ENCODE measurements at places on chromosomes 7 and 10. TPM values are rescaled to one million over a fixed set of nuclear protein-coding genes. Genes with fewer than 3 reads are reported as not detected.

CACNB2 gene
- 2.5 TPM for total RNA-seq

ELMO1 gene
- total RNA-seq = 7.3 TPM

HOXA7 gene
- total RNA-seq = 4.1 TPM

ZP3 gene
- 20.2 TPM for total RNA-seq

H2BK1 gene
- total RNA-seq = not detected

UROS gene
- total RNA-seq = 55.0 TPM

RAB19 gene
- total RNA-seq = not detected

LIPM gene
- not detected for total RNA-seq

NODAL gene
- total RNA-seq = not detected

TRPV5 gene
- not detected for total RNA-seq

PSD gene
- total RNA-seq = 0.32 TPM

GIMAP7 gene
- not detected for total RNA-seq

TUBAL3 gene
- 1.6 TPM for total RNA-seq

PHF14 gene
- total RNA-seq = 41.2 TPM

GPR26 gene
- total RNA-seq = not detected

CPA4 gene
- total RNA-seq = 1.6 TPM

LRRC18 gene
- total RNA-seq = not detected

KIAA1549 gene
- total RNA-seq = 7.5 TPM

HDAC9 gene
- total RNA-seq = 0.02 TPM

SLC26A4 gene
- total RNA-seq = 0.22 TPM

HIP1 gene
- total RNA-seq = 8.1 TPM

PAPOLB gene
- 0.30 TPM for total RNA-seq

OLAH gene
- 0.40 TPM for total RNA-seq

INSIG1 gene
- total RNA-seq = 19.0 TPM

INSYN2A gene
- total RNA-seq = 0.17 TPM

CPA2 gene
- 0.75 TPM for total RNA-seq

GIMAP8 gene
- not detected for total RNA-seq

GATAD1 gene
- total RNA-seq = 47.7 TPM

IGFBP1 gene
- total RNA-seq = 2.4 TPM

TMEM196 gene
- total RNA-seq = not detected

SLC13A4 gene
- not detected for total RNA-seq

OR9A2 gene
- not detected for total RNA-seq

GOLGA7B gene
- total RNA-seq = 0.02 TPM

CYP26C1 gene
- 0.23 TPM for total RNA-seq

ZNF316 gene
- 9.8 TPM for total RNA-seq

SKIDA1 gene
- total RNA-seq = 1.3 TPM

C7orf57 gene
- total RNA-seq = 0.12 TPM

LHPP gene
- total RNA-seq = 1.6 TPM

WNT2 gene
- total RNA-seq = not detected

JAKMIP3 gene
- total RNA-seq = 2.0 TPM

SLC16A12 gene
- total RNA-seq = 0.10 TPM

CCDC172 gene
- not detected for total RNA-seq

LAMB4 gene
- total RNA-seq = 0.59 TPM

FAM180A gene
- total RNA-seq = not detected

ASB15 gene
- not detected for total RNA-seq

DLG5 gene
- total RNA-seq = 14.6 TPM

SLC26A5 gene
- total RNA-seq = not detected

MAPK8 gene
- 57.7 TPM for total RNA-seq

HGF gene
- total RNA-seq = not detected

SFRP5 gene
- total RNA-seq = not detected

TMEM229A gene
- total RNA-seq = not detected

MTERF1 gene
- total RNA-seq = 14.7 TPM

CTNNA3 gene
- 0.23 TPM for total RNA-seq
